Epithelial cell of umbilical artery (primary cell): ENCODE measurements at places on chromosomes 6 and 20. TPM values are rescaled to one million over a fixed set of nuclear protein-coding genes. Genes with fewer than 3 reads are reported as not detected.

TRAPPC3L gene
- under 0.01 TPM in 1 of 2 replicates, not detected in the other for total RNA-seq

RBM24 gene
- 0.30 and 1.3 TPM in 2 replicates for total RNA-seq

ADTRP gene
- 5.3 and 9.1 TPM in 2 replicates for total RNA-seq

C4A gene
- 0.65 and 0.91 TPM in 2 replicates for total RNA-seq
